Right ventricle myocardium inferior (tissue), 1 donor: ENCODE measurements at places on chromosomes 1 and 21. TPM values are rescaled to one million over a fixed set of nuclear protein-coding genes. Genes with fewer than 3 reads are reported as not detected.

DNA sequence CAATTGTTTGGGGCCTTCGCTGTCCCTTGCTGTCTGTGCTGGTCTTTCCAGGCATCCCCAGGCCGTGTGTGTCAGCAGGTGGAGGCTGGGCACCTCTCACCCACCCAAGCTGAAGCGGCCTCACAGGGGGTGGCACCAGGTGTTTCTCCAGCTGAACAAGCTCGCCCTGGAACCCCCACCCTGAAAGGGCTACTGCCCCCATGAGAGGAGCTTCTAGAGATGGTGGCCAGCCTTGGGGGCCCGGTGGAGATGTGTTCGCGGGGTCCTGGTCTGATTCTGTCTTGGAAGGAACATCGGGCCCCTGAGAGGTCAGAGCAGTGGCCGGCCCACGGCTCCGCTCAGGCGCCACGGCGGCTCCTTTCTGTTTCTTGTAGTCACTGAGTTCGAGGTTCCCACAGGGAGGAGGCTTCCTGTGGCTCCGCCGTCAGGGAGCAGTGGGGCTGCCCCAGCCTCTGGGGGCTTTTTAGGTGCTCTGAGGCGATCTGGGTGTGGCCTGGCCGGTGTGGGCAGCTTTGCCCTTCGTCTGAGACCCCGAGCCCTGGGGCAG is 46.9 kb downstream of the SKI start:
- DNase-seq = peak; percentile 59

DNA sequence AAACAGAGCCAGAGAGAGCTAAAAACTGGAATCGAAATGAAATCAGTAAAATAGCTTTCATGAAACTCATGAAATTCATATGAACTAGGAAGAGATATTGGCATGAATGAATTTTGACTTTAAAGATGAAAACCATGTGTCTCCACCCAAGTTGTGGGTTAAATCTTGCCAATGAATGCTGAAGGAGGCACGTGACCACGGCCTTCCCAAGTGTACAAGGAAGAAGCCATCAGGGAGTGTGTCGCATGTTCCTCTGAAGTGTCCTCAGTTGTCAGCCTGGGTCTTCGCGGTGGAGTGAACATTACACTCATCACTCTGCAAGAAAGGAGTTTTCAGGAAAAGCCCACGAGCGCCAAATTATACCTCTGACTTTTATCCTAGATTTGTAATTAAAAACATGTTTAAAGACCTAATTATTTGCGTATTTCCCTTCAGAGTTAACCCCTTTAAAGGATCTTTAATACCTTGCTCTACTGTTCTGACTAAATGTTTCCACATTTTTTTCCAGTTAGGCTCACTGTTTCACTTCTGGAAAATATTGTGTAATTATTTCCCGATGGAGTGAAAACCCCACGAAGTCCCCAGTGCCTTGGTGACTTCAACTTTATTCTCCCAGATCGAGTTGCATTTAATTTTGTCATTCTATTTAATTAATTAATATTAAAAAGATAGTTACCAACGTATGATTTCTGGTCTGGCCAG is 118.3 kb downstream of the DHRS3 start:
- no peak for DNase-seq

The FCGR3B gene
- 4.8 TPM for total RNA-seq

DNA sequence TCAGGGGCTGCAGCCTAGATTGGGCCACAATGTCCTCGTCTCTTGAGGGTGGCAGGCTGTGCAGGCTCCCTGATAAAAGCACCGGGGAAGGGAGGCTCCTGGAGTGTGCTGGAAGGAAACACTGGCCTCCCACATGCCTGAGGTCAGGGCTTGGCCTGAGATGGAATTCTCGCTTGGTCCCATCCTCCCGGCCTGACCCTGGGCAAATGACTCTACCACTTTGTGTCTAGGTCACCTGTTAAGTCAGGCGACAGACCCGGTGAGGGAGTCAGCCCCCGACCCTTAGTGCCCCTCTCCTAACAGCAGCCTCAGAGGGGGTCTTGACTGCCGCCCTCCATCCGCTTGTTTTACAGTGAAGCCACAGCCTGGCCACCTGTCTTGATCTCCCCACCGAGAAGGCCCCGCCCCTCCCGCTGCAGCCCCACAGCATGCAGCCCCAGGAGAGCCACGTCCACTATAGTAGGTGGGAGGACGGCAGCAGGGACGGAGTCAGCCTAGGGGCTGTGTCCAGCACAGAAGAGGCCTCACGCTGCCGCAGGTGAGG is 2.5 kb downstream of the SMIM1 start:
- DNase-seq = peak; percentile 56

- no peak for DNase-seq
These were observed 53.3 kb downstream of the PTGFR start for GRCh38 chr1:78543941-78544643.

The TNFAIP8L2 gene
- total RNA-seq = 2.6 TPM

The TMPRSS15 gene
- total RNA-seq = not detected

GRCh38 chr1:86499987-86500593 is 31.4 kb downstream of the CLCA1 start:
- DNase-seq = no peak

The OXCT2 gene
- 1.3 TPM for total RNA-seq

The NES gene
- 131 TPM for total RNA-seq

DNA sequence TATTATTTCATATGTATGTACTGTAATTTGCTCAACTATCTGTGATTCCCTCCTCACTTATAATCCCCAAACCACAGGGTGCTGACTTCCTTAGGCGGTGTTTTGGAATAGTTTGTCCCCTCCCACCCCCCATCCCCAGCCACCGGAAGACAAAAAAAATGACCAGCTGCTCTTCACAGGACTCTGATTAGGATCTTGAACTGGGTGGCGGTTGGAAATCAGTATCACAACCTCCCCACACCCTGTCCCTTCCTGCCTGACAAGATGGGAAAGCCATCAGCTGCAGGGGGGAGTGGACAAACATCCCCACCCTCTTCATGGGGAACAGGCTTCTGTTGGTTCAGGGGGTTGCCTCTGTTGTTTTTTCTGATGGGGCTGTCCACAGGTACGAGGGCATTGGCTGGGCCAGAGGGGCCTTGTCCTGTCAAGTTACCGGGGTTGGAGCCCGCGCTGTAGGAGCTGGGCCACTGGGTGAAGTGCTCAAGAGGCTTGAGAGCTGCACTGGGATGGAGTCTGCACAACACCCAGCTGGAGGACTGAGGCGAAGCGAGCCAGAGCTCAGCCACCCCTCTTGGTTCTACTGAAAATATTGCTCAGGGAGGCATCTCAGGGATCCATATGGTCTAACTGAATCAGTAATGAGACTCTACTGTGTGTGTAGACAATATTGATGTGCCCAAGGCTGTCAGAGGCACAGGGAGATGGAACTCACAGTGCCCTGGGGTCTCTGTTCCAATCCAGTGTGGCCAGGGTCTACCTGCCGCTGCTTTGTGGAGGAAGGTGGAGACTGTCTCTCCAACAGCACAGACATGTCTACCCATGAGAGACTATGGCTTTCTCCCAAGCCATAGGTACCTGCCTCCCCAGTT is 28.2 kb downstream of the NAV1 start:
- DNase-seq = no peak

DNA sequence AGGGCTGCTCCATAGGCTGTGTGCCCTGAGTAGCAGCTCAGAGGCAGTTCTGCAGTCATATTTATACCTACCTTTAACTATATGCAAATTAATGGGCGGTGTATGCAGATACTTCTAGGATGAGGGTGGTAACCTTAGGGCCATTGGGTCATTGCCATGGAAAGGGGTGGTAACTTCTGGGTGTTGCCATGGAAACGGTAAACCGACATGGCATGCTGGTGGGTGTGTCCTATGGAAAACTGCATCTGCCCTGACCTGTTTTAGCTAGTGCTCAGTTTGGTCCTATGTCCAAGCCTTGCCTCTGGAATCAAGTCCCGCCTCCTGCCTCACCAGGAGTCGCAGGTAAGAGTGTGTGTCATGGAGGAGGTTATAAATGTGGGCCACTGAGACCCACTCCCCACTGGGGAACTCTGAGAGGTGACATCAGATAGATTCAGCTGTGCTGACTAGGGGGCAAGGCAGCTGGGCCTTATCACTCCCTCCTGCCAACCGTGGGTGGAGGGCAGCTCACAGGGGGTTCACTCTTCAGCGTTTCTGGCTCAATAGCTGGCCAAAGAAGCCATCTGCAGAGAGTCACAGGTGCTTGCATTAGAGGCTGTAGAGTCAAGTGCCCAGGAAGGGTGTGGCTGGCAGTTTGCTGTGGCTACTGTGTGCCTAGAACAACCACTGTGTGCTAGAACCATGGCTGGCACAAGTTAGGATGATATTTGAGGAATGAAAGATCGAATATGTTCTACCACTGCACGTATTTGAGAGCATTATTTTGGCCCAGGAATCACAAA is 19.0 kb downstream of the BACE2 start:
- DNase-seq = no peak

The KCNJ10 gene
- not detected for total RNA-seq

GRCh38 chr1:3821908-3822307 is 25.6 kb upstream of the LRRC47 start:
- DNase-seq = no peak

DNA sequence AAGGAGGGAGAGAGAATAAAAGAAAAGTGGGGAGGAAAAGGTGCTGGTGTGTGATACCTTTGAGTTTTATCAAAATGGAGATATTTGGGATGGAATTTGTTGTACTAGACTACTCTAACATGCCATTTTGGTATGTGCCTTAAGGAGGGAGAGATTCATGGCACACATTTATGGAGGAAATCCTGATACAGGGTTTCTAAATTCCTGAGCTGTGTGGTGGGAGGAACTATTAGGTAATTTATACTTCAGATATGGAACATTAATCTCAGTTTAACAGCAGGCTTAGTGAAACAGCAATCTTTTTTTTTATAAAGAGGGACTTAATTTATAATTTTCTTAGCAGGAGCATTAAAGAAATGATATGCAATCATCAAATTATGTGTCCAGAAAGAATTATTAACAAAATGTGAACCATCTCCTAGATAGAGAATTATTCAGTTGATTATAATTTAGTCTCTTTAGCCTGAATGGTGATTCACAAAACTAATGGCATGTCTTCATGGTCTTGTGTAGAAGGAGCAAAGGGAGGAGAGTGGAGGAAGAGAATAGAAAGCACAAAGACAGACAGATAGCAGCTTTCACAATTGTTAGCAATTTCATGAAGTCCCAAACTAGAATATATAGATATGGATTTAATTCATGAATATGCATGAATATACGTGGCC is 301.6 kb downstream of the HLX start:
- DNase-seq = no peak

DNA sequence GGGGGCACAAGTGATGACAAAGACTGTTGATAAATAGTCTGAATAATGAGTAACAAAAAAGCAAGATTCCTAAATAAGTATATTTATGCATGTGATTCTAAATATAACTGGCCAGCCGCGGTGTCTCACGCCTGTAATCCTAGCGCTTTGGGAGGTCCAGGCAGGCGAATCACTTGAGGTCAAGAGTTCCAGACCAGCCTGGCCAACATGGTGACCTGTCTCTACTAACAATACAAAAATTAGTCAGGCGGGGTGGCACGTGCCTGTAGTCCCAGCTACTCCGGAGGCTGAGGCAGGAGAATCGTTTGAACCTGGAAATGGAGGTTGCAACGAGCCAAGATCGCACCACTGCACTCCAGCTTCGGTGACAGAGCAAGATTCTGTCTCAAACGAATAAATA is 161.5 kb downstream of the TOMM20 start:
- no peak for DNase-seq

DNA sequence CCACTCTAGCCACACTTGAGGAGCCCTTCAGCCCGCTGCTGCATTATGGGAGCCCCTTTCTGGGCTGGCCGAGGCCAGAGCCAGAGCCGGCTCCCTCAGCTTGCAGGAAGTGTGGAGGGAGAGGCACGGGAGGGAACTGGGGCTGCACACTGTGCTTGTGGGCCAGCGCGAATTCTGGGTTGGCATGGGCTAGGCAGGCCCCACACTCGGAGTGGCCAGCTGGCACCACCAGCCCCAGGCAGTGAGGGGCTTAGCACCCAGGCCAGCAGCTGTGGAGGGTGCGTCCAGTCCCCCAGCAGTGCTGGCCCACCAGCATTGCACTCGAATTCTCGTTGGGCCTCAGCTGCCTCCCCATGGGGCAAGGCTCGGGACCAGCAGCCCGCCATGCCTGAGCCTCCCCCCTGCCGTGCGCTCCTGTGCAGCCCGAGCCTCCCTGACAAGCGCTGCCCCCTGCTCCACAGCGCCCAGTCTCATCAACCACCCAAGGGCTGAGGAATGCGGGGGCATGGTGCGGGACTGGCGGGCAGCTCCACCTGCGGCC is 785.9 kb upstream of the TPTE start:
- no peak for DNase-seq

GRCh38 chr1:30758785-30759380 is 1.3 kb upstream of the LAPTM5 start:
- DNase-seq = no peak

GRCh38 chr1:173545688-173546087 is 57.2 kb downstream of the SLC9C2 start:
- DNase-seq = no peak

The MPZ gene
- 4.4 TPM for total RNA-seq

DNA sequence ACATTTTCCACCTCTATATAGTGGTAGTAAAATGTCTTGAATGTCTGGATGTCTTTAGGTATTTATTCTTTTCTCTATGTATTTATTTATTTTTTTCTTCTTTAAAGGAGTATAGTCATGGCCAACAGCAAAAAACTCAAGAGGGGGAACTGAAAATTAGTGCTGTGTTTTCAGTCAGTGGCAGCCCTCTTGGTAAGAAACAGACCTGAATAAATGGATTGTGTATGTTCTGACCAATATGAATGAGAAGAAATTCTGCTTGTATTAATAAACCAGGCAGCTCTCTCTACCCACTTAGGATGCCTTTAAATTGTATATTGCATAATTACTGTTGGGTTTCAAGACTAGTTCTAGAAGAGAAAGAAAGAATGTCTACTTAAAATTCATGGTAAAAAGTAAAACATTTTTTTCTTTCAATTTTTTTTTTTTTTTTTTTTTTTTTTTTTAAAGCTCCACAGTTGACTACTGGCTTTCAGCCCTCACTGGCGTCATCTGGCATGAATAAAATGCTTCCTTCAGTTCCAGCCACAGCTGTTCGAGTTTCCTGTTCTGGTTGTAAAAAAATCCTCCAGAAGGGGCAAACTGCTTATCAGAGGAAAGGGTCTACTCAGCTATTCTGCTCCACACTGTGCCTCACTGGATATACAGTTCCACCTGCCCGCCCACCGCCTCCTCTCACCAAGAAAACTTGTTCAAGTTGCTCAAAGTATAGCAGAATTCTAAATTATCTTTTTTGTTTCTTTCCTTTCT is 101.6 kb downstream of the ZMYM4 start:
- no peak for DNase-seq
